Stimulated activated memory B cell treated with anti-CD40 and anti-IgM and Interleukin-4, amounts not matched to agents 10 μg/mL and 1 μg/mL and 100 μg/mL, for 72 hours (primary cell): ENCODE measurements at places on chromosomes 12 and 14.

DNA sequence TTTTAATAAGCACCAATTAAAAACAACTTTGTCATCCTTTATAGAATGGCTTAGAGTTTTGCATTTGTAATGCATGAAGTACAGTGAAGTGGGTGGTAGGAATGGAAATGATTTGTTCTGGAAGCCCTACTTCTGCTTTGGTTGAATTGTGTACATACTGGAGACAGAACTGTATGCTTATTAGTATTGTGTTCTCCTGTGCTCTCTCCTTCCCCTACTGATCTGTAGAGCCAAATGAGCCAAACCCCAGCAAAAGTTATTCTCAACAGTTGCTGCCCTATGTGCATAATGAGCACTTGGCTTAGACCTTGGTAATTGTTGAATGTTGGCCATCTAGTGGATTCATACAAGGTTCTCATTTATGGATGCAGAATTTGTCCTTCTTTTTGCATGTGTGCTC, 916.1 kb downstream of the GALC start:
- no peaks in the 10 kb centered on the region for H3K27me3 ChIP-seq
- no peak for ATAC-seq
- no peaks in the 10 kb centered on the region for H3K4me1 ChIP-seq
- no peak overlapping the region for H3K4me3 ChIP-seq
- H3K36me3 ChIP-seq, result no peaks in the 10 kb centered on the region

DNA sequence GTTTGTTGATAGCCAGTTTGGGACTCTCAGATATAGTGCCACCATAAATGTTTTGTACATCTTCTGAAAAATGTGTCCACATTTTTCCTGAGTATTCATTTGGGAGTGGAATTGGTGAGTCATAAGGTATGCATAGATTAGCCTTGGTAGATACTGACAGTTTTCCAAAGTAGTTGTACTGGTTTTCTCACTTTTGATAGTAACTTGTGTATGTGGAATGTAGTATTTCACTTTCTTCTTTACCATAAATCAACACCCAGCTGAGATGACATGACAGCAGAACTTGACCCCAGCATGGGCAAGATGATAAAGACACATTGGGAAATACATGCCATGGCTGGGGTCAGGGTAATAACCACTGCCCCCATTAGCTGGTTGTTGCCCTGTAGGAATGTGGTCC, 5.4 kb downstream of the FBXW8 start:
- H3K4me3 ChIP-seq, result no peak overlapping the region
- peaks cover 23% of the 10 kb centered on the region for H3K36me3 ChIP-seq
- peak overlapping the region; percentile 5 for H3K27ac ChIP-seq
- ATAC-seq, result no peak

- peak overlapping the region; percentile 96 for H3K27ac ChIP-seq
- no peaks in the 10 kb centered on the region for H3K36me3 ChIP-seq
- ATAC-seq, result peak; percentile 13
- peak overlapping the region; percentile 82 for H3K4me3 ChIP-seq
- H3K27me3 ChIP-seq, result no peaks in the 10 kb centered on the region
Measured at GRCh38 chr12:121059031-121059898, 20.2 kb upstream of the OASL start.

GRCh38 chr14:95402578-95402977, 82.9 kb upstream of the CLMN start:
- H3K27ac ChIP-seq, result no peak overlapping the region
- H3K36me3 ChIP-seq, result peaks cover 8% of the 10 kb centered on the region
- ATAC-seq, result no peak
- no peak overlapping the region for H3K4me3 ChIP-seq
- H3K27me3 ChIP-seq, result no peaks in the 10 kb centered on the region
- H3K4me1 ChIP-seq, result no peaks in the 10 kb centered on the region

- H3K27ac ChIP-seq, result no peak overlapping the region
- peaks cover 29% of the 10 kb centered on the region for H3K27me3 ChIP-seq
- no peaks in the 10 kb centered on the region for H3K36me3 ChIP-seq
- ATAC-seq, result peak; percentile 28
- H3K4me1 ChIP-seq, result no peaks in the 10 kb centered on the region
- no peak overlapping the region for H3K4me3 ChIP-seq
Measured at GRCh38 chr14:99807413-99808153, 14.4 kb downstream of the EML1 start.

DNA sequence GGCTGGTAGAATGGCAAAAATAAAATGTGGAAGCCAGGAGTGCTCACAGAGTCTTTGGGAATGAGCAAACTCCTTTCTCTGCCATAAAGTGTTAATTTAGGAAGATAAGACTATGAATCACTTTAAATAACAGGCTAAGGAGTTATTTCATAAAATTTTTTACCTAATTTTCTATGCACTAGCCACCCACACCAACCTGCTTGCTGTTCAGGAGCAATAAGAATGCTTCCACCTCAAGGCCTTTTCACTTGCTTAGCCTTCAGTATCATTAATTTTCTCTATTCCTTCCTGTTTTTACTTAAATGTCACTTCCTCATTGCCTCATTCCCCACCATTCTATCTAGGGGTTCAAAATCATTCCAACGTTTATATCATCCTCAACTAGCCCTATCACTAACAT, 326.8 kb downstream of the CCER1 start:
- no peaks in the 10 kb centered on the region for H3K27me3 ChIP-seq
- no peaks in the 10 kb centered on the region for H3K4me1 ChIP-seq
- no peaks in the 10 kb centered on the region for H3K36me3 ChIP-seq
- no peak overlapping the region for H3K27ac ChIP-seq
- ATAC-seq, result no peak
- no peak overlapping the region for H3K4me3 ChIP-seq

DNA sequence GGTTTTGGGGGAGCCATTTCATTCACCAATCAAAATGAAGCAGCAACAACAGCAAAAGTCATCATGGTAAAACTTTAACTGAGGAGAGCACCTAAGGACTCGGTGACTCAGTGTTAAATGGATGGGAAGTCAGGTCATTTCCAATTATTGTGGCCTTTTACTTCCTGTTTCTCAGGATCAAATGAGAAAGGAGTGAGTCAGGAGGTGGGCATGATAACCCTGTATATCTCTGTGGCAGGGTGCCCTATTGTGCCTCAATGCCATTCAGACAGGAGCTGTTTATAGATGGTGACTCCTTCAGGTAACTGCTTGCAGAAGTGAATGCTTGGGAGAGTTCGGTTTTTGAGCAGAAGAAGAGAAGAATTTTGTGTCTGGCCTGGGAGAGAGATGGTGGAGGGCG, 135.5 kb upstream of the CPM start:
- no peak overlapping the region for H3K27ac ChIP-seq
- H3K36me3 ChIP-seq, result no peaks in the 10 kb centered on the region
- ATAC-seq, result peak; percentile 25

DNA sequence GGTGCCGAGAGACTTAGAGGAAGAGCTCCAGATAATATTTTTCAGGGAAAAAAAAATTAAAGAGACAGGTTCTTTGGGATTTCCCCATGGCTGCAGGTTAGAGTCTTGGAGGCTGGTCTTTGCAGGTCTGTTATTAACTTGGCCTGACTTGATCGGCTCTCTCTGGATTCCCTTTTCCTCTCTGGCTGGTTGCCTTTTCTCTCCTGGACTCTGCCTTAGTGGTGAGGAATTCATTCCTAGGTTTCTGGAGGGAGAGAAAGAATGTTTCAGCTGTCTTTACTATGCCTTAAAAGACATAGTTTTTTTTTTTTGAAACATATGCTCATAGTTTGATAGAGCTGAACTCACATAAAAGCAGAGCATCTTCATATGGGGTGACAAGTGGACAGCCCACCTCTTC, 336.3 kb downstream of the BMP4 start:
- ATAC-seq, result no peak
- H3K4me3 ChIP-seq, result no peak overlapping the region
- H3K36me3 ChIP-seq, result no peaks in the 10 kb centered on the region
- H3K27ac ChIP-seq, result peak overlapping the region; percentile 94
- peaks cover 44% of the 10 kb centered on the region for H3K4me1 ChIP-seq

DNA sequence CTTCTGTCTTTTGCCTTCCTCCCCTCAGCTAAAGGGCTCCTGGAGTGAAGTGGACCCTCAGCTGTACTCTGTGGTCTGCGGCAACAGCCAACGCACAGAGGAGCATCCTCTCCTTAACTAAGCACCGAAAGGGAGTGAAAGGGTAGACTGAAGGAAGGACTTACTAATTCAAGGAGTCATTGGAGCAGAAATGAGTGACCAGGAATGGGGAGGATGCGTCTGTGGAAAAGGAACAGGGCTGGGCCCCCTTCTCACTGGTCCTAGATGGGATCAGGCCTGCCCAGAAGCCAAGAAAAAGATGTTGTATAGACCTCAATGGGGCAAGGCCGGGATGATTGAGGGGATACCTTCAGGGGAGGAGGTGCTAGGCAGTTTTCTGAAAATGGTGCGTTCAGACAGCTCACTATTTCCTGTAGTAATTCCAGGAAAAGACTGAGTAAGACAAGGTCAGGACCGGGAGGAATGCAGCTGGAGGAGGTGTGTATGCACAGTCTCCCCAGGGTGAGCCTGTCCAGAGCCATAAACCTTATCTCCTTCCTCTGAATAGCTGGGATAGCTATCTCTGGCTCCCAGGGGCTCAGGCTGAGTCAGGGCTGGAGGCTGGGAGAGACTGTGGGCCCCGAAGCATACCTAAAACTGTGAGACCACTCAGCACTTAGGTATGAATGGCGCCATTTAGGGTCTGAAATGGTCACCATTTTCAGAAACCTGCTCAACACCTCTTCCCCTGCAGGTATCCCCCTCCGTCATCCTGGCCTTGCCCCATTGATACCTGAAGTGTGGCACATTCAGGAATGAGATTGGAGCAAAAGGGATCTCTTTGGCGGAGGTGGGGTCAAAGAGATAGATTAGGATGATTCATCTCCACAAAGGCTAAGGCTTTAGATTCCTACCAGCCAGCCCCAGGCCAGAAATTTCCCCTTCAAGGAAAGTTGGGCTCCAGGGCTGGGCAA, 20.2 kb upstream of the KRT8 start:
- H3K27ac ChIP-seq, result no peak overlapping the region
- no peaks in the 10 kb centered on the region for H3K36me3 ChIP-seq
- peaks cover 34% of the 10 kb centered on the region for H3K27me3 ChIP-seq
- H3K4me3 ChIP-seq, result no peak overlapping the region

- H3K27me3 ChIP-seq, result peaks cover 16% of the 10 kb centered on the region
- no peak overlapping the region for H3K4me3 ChIP-seq
- H3K4me1 ChIP-seq, result peaks cover 16% of the 10 kb centered on the region
- ATAC-seq, result peak; percentile 31
- H3K36me3 ChIP-seq, result no peaks in the 10 kb centered on the region
- H3K27ac ChIP-seq, result no peak overlapping the region
Measured at GRCh38 chr12:57157588-57158173, 10.3 kb upstream of the LRP1-AS start.

DNA sequence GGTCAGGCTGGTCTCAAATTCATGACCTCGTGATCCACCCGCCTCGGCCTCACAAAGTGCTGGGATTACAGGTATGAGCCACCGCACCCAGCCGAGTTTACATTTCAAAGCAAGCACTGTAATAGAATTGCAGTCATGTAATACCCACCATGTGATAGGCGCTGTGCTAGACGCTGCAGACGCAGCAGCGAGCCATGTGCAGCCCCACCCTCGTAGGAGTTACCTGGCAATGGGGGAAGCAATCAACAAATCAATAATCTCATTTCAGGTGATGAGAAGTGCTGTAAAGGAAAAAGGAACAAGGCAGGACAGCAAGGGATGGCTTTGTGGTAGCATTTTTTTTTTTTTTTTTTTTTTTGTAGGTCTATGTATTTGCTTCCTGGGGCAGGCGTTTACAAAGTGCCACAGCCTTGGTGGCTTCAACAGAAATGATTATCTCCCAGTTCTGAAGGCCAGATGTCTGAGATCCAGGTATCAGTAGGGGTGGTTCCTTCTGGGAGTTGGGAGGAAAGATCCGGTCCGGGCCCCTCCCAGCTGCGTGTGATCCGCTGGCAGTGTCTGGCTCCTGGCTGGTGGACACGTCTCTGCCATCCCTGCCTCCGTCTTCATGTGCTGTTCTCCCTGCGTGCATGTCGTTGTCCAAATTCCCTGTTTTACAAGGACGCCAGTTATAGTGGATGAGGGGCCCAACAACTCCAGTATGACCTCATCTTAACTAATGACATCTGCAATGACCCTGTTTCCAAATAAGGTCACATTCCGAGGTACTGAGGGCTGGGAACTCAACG, 72.8 kb downstream of the TNFAIP2 start:
- no peaks in the 10 kb centered on the region for H3K4me1 ChIP-seq
- H3K36me3 ChIP-seq, result no peaks in the 10 kb centered on the region
- H3K27me3 ChIP-seq, result peaks cover 45% of the 10 kb centered on the region
- ATAC-seq, result no peak
- H3K27ac ChIP-seq, result no peak overlapping the region

DNA sequence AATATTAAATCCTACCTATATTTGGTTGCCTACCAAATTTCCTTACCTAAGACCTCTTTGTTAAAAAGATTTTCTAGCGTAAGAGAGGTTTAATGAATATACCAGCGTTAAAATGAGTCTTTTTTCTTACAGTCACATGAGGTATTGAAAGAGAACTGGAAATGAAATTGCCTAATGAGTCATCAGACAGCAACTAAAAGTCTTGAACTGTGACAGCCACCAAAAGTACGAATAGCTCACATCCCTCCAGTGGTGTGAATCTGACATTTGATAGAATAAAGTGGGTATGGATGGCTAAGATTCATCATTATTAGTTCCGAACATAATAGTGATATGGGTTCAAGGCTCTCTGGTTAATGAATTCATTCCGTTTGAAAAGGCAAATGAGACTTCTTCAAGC, 1297.3 kb downstream of the AACS start:
- no peak overlapping the region for H3K4me3 ChIP-seq
- H3K27me3 ChIP-seq, result no peaks in the 10 kb centered on the region
- peak; percentile 69 for ATAC-seq
- no peaks in the 10 kb centered on the region for H3K36me3 ChIP-seq
- H3K4me1 ChIP-seq, result peaks cover 6% of the 10 kb centered on the region
